Bronchial epithelial cell (primary cell): ENCODE measurements at places on chromosomes 12 and 14.

DNA sequence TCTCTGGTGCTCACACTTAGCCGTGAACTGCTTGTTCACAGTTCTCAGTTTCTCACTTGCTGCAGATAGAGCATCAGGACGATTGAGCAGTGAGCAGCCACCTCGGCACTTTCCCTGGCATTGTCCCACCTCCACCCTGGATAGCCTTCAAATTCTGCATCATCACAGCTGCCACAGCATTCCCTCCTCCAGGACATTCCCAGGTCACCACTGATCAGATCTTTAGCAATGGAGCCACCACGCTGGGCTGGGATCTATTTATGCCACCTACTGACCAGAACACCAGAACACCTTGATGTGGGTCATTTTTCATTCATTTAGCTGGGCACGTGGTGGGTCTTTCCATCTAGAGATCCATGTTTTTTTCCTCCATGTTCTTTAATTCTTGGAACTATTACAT, 23.6 kb downstream of the ACADS start:
- DNase-seq: no peak

GRCh38 chr14:68789821-68790643, 2.8 kb downstream of the ZFP36L1 start:
- no peak for DNase-seq

- no peak for DNase-seq
Observed at GRCh38 chr12:106445959-106446358, 88.4 kb downstream of the POLR3B start.

DNA sequence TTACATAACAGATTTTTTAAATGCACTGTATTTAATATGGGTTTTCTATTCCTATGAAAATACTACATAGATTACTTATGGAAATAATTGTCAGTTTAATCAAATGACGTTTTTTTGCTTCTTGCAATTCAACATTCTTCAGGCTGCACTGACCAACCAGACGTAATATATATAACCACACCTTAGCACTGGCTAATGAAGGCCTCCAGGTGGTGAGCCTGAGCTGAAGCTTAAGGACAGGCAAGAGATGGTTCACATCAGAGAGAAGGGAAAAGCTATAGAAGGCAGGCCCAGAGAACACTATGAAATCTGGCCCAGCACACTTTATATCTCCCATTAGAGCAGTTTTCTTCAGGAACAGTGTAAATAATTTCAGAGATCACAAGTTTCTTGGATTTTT, 2.8 kb upstream of the MDGA2 start:
- DNase-seq: no peak

DNA sequence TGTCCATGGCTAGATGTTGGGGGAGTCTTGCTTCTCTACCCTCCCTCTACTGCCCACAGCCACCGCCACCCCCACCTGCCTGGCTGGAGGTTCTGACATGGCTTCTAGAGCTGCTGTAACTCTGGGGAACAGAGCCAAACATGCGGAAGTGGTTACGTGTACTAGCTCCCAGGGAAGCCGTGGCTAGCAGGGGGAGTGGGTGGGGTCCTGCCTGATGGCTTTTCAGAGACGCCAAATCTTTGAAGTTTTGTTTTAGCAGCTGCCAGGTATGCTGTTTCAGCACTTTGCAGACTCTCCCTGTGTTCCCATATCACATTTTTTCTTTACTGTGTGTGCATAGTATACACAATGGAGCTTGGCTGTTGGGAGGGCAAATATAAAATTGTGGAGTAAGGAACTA, 150.3 kb downstream of the TGFB3 start:
- peak; percentile 89 for DNase-seq

DNA sequence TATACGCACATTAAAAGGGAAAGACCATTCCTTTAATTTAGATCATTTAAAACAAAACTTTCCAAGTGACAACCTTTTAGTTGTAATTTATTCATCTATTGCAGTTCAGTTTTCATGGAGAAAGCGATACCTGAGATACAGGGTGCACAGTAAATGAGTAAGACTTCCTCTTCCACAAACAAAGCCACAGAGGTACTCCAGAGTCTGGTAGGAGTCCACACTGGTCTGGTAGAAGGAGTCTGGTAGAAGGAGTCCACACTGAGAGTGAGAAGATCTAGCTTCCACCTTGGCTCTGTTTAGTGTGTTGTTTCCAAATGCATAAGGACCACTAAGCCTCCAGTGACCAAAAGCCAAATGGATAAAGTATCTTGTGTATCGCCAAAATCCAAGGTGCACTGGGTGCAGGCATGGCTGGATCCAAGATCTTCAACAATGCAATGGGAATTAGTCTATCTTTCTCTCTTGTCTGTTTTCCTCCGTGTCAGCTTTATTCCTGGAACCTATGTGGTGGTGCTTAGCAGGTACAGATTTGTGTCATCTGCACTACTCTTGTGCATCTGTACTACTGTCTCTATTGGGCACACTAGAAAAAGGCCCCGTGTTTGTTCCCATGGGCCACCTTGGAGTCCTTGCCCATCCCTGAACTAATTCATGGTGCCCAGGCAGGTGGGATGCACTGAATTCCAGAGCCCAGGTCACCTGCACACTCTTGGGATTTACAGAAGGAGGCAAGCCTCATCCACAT, 331.1 kb downstream of the BCL11B start:
- DNase-seq: no peak
